ENCODE measurements at places on chromosomes 5 and 9.

DNA sequence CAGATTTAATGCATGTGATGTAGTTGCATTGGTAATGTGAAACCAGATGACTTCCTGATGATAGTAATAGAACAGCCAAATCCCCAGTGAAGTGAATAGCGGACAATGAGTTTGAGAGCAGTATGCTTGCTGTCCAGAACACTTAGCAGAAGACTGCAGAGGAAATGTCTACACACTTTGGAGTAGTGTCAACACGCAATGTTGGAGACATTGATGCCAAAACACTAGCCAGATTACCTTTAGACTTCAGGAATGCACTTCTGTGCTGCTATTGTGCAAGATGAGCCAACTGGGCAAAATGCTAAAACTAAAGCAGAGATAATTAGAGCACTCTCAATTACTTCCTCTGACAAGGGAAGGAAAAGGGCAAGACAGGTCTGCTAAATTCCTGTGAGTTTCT lies 176.7 kb downstream of the PRDM9 start:
- no peak for DNase-seq

GRCh38 chr5:107607671-107608345 lies 62.9 kb downstream of the EFNA5 start:
- no peak for DNase-seq

DNA sequence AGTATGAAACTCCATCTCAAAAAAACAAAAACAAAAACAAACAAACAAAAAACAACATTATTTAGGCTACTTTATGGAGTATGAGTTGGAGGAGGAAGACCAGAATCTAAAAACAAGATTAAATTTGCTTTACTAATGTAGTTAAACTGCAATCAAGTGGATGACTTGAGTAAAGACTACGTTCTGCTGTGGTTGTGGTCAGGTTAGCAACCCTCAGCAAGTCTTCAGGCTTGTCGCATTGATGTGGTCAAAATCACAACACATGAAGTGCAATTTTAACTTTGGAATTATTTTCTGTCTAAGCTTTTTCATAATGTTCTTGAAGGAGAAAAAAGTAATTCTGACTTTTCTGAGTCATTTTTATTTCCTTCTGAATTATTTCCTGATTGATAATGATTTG lies 43.1 kb downstream of the PDE6A start:
- no peak for DNase-seq

DNA sequence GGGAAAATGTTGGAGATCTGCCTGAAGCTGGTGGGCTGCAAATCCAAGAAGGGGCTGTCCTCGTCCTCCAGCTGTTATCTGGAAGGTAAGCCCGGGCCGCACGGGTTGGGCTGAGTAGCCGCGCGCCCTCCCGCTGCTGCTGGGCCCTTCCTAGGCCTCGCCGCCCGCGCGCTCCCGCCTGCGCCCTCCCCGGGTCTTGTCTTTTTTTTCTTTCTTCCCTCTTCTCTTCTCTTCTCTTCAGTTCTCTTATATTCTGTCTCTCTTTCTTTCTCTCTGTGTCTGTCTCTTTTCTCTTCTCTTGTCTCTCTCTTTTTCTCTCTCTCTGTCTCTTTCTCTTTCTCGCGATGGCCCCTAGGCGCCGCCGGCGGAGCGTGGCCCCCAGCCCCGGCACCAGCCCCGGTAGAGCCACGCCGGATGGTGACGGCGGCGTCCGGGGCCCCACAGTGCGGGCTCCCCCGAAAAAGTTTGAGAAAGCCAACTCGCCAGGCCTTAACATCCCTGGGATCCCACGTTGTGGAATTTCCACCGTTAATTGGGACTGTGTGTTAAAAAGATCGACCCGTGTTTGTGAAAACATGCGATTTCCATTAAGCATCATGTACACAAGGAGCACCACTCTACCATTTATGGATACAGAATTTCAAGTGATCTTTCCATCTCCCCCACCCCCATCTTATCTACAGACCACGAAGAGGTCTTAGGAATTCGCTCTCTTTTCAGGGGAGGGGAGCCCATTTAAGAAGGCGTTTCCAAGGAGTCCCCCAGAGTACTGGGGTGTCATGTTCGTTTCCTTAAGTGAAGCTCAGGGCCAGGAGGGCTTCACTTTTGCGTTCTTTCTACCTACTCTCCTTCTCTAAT lies 616 bp downstream of the ABL1 start:
- peak; percentile 67 for DNase-seq

- DNase-seq, result no peak
Measured at GRCh38 chr5:125898851-125899405, 524.3 kb upstream of the GRAMD2B start.

DNA sequence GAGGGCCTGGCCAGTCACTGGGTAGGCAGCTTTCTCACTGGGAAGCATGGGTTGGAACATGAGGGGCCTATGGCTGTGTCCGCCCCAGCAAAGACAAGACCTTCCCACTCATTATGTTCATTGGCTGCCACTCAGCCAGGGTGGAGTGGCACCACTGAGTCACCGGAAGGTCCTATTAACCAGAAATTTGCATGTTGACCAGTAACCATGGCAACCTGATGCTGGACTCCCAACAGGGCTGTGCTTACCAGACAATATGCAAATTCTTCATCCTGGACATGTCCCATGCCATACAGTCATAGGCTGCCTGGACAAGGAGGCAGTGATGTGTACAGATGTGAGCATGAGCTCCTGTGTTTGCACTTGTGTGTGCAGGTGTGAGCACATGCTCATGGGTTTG lies 66.7 kb downstream of the PSD2 start:
- no peak for DNase-seq

- DNase-seq, result no peak
Measured at GRCh38 chr5:64923151-64923685, 154.5 kb downstream of the CWC27 start.

Measured in activated naive CD8-positive, alpha-beta T cell treated with anti-CD3 and anti-CD28 coated beads, Interleukin-2, amount 10 ng/mL, durations not matched to agents 7 days and 5 days (primary cell).